ENCODE measurements at places on chromosomes 12 and 14.

GRCh38 chr12:10960211-10960610 is 21.1 kb upstream of the TAS2R14 start:
- no peak for DNase-seq

DNA sequence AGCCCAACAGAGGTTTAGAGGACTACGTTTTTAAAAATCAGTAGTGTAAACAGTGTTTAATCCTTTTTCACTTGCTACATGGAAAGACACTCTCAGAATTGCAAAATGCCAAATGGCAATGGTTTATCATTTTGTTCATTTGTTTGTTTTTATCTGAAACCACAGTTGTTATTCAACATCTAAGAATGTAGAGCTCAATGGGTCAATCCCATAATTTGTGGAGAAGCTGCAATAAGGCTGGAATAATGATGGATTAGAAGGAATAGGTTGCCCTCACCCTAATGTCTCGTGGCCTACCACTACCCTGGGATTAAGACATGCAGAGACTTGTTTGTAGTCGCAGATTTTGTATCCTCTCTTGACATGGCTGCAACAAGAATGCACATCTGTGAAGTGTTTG is 115.7 kb downstream of the LLPH start:
- no peak for DNase-seq

- no peak for DNase-seq
Measured at GRCh38 chr12:107352347-107353081, 259.2 kb upstream of the CRY1 start.

GRCh38 chr12:11743423-11744409 is 94.2 kb downstream of the ETV6 start:
- no peak for DNase-seq

DNA sequence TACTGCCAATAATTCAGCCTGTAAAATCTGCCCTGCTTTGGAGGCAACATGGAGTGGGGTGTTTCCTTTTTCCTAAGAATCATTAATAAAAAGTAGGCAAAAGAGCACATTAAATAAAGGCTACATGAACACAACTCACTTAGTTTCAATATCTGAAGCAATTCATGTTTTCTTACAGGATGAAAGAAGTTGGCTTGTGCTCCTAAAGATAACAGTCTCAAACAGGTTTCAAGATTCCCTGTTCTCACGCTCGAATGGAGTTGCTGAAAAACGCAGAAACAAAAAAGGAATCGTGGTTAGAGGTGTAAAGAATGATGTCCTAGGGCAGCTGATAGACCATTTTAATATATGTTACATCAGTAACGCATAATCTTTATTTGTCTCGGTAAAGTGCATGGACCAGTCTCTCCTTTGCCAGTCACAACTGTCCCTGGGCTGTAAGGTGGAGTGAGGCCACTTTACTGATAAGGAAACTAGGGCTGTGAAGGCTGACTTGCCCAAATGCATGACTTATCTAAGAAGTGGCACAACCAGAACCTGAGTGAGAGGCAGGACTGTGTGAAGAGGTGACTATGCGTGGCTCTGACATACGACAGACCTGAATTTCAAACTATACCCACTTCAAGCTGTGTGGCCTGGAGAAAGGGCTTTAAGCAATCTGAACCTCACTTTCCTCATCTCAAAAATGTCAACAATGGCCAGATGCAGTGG is 12.6 kb downstream of the GIT2 start:
- DNase-seq = no peak

- DNase-seq = no peak
Measured at GRCh38 chr12:64194333-64195149, 27.6 kb downstream of the KICS2 start.

GRCh38 chr12:105445249-105445648 is 114.8 kb downstream of the C12orf75 start:
- no peak for DNase-seq
